T-helper 9 cell (primary cell): ENCODE measurements at places on chromosomes 6 and 20.

GRCh38 chr6:164731539-164731938 is 577.9 kb downstream of the C6orf118 start:
- no peak for DNase-seq

DNA sequence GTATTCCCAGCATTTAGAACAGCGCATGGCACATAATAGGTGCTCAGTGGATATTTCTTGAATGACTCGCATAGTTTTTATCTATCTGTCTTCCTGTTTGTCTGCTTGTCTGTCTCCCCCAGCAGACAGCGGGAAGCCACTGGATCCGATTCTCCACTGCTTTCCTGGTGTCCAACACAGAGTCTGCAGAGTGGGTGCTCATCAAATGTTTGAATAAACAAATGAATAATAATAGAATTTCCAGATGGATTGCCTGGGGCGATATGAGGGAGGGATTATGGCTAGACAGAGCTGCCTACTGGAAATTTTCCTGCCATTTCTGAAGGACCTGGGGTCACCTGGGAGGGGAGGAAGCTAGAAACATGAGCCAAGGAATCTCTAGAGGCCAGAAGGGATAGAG is 18.9 kb downstream of the CDH22 start:
- DNase-seq: no peak

DNA sequence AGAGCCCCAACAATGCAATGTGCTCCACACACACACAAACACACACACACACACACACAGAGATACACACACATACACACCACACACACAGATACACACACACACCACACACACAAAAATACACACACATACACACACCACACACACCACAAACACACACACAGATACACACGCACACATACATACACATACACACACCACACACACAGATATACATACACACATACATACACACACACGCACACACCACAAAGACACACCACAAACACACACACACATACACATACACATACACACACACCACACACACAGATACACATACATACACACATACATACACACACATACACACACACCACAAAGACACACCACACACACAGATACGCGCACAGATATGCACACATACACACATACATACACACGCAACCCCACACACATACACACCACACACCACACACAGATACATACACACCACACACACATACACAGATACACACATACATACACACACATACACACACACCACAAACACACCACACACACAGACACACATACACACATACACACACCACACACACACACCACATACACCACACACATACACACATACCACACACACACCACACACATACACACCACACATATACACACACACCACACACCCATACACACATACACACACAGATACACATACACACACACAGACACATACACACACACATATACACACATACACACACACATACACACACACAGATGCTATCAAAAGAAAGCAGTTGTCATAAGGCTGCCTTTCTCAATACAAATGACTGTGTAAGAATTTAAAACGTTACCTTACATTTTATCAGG is 128.0 kb downstream of the FOXC1 start:
- no peak for DNase-seq

DNA sequence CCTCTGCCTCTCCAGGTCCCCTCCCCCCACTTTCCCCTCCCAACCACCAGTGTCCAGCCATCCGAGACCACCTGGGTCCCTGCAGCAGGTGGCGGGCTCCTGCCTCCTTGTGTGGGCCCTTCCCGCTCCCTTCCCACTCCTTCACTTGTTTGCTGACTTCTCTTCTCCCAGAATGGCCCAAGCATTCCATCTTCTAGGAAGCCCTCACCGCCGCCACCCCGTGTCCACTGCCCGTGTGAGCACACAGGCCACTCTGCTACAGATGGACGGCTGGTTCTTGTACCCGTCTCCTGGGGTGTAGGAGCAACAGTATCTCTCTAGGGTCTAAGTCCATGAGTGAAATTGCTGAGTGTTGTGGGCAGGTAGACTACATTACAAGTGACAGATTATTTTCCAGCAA is 15.0 kb downstream of the BPHL start:
- no peak for DNase-seq
